ENCODE measurements at places on chromosomes 16 and 17. TPM values are rescaled to one million over a fixed set of nuclear protein-coding genes. Genes with fewer than 3 reads are reported as not detected.

GRCh38 chr16:58537124-58537906, 22.0 kb downstream of the SETD6 start:
- no peak for DNase-seq

- no peak for DNase-seq
These were observed 15.5 kb upstream of the NAGLU start for GRCh38 chr17:42520540-42520951.

DNA sequence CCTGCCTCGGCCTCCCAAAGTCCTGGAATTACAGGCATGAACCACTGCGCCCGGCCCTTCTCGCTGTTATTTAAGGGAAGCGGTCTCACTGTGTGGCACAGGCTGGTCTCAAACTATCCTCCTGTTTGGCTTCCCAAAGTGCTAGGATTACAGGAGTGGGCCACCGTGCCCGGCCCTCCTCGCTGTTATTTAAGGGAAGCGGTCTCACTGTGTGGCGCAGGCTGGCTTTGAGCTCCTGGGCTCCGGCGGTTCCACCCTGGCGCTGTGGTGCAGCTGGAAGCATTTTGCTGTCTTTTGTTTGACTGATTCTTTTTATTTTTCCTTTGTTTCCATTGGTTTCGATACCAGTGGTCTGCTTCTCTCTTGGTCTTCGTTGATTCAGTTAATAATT, 40.7 kb downstream of the FOXK2 start:
- DNase-seq, result no peak

DNA sequence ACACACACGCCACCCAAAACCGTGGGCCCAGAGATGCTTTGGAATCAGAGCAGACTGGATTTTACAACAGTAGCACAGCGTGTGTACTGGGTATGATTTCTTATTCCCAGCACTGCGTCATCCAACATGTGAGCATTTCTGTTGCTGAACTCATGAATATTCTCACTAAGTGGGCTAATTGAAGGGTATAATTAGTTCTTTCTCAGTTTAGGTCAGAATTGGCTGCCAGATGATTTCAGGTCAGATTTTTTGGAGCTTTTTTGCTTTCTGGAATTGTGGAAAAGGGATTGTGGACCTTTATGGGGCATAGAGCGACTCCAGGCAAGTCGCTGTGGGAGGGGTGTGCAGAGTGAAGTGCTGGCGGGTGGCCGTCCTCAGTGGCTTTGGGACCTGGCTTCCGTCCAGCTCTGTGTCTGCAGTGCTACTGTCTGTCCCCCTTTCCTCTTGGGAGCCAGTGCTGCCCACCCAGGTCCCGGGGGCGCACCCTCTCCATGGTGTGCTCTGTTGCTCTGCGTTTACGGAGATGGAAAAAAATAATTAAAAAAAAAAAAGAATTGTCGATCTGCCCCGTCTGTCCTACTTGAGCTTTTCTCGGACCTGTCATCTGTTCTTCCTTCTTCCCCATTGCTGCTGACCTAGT, 25.0 kb downstream of the FOXK2 start:
- no peak for DNase-seq

DNA sequence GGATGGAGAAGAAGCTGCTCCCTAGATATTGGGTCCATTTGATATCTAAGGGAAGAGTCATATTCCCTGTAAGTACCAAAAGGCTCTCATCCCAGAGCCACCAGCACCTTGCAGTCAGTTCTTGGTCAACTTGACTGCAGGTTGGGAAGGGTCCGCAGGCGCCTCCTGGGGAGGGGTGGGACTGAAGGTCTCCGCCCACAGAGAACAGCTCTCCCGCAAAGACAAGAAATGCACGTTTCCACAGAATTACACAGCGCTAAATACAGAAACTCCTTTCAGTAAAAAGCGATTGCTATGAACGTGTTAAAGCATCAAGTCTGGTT, 864 bp upstream of the CTCF start:
- DNase-seq, result no peak

DNA sequence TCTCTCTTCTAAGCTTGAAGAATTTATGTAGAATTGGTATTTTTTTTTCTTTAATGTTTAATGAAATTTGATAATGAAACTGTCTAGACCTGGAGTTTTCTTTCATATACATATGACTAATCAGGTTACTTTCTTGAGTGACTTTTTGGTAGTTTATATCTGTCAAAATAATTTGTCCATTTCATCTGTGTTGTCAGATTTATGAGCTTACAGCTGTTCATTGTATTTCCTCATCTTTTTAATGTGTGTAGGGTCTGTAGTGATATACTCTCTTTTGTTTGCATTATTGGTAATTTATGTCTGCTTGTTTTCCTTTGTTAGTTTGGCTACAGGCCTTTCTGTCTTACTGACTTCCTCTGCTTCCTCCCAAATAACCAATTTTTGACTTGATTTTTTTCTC, 55.7 kb downstream of the TAOK1 start:
- DNase-seq, result no peak

DNA sequence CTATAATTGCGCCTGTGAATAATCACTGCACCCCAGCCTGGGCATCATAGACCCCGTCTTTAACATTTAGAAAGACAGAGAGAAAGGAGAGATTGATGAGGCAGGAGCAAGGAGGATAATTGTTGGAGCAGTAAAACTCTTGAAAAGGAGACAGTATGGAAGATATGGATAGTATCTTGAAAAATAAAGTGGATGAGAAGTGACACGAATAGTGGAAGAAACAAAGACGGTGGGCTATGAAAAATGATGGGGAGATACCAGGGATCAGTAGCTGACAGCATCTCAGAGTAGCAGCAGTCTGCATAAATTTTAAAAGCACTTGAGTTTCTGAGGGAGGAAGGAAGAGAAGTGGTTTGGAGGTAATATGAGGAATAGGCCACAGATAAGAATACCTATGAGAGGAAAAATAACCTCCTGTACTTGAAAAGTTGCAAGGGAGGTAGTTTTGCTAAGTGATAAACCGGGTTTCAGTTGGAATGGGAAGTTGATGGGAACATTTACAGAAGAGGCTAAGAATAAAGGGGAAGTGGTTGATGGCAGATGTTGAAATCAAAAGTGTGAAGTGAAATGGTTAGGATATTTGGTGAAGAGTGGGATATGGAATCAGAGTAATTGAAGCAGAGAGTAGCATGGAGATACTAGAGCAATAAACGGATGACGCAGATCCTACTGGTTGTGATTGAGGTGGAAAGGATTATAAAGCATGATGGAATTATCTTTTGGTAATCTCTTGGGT, 1.8 kb upstream of the PPM1D start:
- no peak for DNase-seq

Gene SOCS1
- polyA plus RNA-seq, result 2.6 TPM

Gene SLFN12
- polyA plus RNA-seq, result 6.7 TPM

Gene KRTAP2-2
- polyA plus RNA-seq, result not detected
